ENCODE measurements at places on chromosomes 3 and 15.

GRCh38 chr15:36965570-36966342, 134.6 kb downstream of the MEIS2 start:
- no peak for DNase-seq

DNA sequence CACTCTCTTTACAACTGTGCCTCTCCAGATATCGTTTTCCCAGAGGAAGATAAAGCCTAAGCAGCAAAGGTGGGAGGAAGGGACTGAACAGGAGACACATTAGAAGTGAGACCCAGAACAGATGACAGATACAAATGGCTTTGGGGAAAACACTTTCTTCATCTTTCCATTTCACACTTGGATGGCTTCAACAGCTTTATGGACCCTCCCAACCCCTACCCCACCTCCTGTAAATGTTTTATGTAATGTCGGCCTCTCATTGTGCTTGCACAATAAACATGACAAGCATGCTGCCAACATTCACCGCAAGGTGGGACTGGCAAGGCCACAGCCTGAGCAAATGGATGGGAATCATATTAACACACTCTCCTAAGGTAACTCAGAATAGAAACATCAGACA, 1088.6 kb downstream of the TUSC7 start:
- DNase-seq, result no peak

- DNase-seq, result no peak
Observed at GRCh38 chr15:92520914-92521623, 127.4 kb downstream of the ST8SIA2 start.

DNA sequence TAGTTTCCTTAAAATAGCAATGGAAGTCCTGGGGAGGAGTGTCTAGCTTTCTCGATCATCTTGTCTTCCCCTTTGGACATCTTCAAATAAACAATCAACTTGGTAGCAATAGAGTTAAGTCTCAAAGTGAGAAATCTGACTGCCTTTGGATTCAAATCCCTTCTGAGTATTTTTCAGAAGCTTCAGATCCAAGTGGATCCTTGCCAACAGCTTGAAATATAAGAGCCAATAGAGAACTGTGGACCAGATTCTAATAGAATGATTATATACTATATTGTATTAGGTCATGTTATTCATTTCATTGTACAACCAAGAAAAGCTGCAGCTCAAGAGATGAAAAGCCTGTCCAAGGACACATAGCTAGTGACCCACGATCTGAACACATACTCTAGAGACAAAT, 60.2 kb downstream of the SYNPR start:
- no peak for DNase-seq

GRCh38 chr3:55074796-55075195, 146.9 kb upstream of the LRTM1 start:
- DNase-seq, result no peak

Data from cortex of kidney (tissue), 1 donor.